ENCODE measurements at places on chromosomes 1 and 21.

GRCh38 chr1:53303726-53304515 is 23.9 kb downstream of the LRP8 start:
- DNase-seq: no peak

DNA sequence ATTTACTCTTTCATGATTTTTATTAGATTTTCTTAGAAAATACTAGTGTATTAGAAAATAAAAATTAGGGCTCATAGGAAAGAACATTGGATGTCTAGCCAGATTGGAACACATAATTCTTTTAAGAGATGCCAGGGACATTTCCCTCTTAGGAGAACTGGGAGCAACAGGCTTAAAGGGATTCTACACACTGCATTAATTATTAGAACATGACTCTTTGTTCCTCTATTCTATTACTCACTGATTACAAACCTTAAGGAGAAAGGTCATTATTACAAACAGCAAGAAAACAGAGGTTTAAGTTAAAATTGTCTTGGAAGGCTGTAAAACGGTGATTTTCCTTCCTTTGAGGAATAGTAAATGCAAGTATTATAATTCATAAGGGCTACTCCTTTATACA is 32.9 kb upstream of the VAV3 start:
- DNase-seq: no peak

DNA sequence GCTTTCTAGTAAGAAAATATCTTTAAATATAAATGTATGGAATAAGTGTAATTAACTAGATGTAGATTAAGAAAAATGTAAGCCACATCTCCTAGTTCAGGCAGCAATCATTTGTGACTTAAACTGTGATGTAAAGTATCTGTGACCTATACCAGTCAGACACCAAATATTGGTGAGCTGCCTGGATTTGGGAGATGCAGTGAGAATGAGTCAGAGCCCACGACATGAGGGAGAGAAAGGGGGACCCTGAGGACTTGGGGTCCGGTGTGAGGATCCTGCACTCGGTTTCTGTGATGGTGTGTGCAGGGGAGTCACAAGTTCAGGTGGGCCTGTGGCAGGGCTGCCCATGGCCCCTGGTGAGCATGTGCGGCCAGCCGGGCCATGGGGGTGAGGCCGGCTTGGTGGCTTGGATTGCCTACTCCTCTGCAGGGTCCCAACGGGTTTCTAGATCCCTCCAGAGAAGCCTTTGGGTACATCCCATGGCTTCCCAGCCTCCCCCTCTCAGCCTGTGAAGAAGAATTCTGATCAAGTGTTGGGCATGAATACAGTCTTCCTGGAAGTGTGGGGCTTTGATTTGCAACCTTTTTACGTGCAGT is 19.0 kb upstream of the ABCG1 start:
- DNase-seq: no peak

GRCh38 chr1:207810606-207811295 is 58.9 kb downstream of the CD46 start:
- DNase-seq: no peak

DNA sequence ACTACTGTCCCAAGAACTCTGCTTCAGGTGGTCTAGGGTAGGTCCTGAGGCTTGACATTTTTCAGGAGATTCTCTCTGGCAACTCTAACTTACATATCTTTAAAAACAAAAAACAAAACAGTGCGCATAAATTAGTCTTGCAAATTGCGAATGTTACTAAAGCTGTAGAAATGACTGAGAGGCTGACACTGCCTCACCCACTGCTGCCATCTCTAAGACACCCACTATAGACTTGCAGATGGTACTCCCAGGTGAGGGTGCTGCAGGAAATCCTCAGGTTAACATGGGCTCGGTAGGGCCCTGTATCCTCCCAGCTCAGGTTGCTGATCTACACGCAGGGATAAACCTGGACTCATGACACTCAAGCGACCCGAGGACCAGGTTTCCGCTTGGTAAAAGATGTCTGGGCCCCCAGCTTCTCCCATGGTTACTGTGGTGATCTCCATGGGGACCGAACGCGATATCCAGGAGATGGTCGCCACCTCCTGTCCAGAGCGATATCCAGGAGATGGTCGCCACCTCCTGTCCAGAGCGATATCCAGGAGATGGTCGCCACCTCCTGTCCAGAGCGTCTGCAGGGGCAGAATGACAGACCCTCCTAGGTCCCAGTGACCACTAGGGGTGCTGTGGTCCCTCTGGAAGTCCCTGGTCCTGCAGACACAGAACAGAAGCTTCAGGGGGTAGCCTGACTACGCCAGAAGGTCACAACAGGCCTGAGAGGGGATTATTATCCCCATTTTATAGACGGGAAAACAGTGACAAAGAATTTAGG is 16.2 kb upstream of the LY9 start:
- peak; percentile 48 for DNase-seq

GRCh38 chr1:20078171-20078651 is 8.2 kb downstream of the PLA2G5 start:
- no peak for DNase-seq

GRCh38 chr1:57860325-57860724 is 436.5 kb upstream of the DAB1 start:
- DNase-seq: no peak

GRCh38 chr1:229420765-229421164 is 13.1 kb downstream of the ACTA1 start:
- no peak for DNase-seq

DNA sequence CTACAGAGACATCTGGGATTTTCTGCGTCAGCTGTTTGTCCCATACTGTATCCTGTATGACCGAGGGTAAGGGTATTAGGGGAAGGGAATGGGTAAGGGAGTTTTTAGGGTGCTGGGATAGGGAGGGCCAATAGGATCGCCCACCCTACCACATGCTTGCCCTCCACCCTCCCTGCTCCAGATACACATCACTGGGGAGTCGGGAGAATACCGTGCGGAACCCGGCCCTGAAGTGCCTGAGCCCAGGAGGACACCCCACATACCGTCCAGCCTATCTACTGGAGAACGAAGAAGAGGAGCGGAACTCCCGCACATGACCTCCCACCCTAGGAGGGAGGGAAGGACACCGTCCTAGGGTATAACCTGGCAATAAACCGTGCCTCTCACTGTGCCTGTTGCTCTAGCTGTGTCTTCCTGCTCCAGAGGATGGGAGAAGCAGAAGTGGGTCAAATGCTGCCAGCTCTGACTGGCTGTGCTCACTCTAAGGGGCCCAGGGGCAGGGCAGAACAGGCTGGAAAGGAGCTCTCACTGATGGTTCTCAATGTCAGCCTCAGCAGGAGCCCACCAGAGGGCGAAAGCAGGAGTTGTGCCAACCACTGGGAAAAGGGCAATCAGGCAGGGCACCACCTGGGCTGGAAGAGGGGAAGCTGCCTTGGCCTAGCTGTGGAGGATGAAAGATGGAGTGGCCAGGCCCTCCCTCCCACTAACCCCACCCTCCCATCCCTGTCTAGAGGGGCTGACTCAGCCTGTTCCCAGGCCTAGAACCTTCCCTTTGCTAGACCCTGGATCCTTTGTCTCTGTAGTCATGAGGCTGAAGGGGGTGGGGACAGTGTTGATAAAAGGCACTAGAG is 440 bp upstream of the LENEP start:
- no peak for DNase-seq

- DNase-seq: no peak
These were observed 76.2 kb upstream of the TMEM51 start for GRCh38 chr1:15077384-15077783.

DNA sequence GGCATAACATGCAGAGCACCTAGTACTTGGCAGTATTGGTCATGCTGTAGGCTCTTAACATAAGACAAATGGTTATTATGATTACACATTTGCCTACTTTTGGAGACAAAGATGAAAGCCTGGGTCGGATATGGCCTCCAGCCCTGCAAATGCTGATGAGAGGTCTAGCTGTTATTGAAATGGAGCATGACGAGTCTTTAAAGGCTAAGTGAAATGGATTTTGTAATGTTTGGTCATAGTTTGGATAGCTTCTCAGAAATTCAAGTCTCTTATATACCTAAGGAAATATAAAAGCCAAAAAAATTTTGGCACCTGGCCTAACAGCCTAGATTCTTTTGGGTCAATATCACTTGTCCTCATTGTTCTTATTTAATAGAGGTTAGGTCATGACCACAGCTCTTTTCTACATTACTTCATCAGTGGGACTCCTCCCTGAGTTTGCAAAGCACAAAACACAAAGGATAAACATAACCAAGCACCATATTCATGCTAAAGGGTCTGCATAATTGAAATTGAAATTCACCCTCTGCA is 69.2 kb upstream of the WLS start:
- DNase-seq: no peak

GRCh38 chr1:92877081-92877711 is 45.4 kb downstream of the RPL5 start:
- no peak for DNase-seq

DNA sequence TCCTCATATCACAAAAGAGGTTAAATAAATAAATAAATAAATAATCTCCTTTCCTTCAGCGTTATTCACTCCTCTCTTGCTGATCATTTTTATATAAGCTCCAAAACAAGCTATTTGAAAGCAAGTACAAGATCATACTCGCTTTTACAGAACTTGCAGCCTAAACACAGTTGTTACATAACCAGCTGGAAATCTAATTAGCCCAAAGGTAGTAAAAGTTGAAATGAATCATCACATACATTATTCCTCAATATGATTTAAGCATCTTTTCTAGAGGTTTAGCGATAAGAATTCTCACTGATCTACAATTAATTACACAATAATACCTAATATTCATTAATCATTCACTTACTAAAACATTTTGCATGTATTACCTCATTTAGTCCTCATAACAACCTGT is 160.2 kb downstream of the COP1 start:
- DNase-seq: no peak

DNA sequence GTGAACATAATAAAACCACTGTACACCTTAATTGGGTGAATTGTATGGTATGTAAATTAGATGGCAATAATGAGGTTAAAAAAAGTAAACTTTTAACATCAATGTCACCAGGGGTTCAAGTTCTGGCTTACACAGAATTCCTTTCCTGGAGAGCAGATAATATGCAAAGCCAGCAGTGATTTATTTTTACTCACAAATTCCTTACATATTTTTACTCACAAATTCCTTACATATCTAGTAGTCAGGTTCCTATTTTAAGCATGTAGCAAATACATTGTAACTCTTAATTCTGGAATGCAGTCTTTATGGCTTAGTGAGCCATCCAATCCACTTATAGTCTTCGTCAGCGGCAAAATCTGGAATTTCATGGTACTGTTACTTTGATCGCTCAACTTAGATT is 1.3 kb upstream of the UBE4B start:
- no peak for DNase-seq

DNA sequence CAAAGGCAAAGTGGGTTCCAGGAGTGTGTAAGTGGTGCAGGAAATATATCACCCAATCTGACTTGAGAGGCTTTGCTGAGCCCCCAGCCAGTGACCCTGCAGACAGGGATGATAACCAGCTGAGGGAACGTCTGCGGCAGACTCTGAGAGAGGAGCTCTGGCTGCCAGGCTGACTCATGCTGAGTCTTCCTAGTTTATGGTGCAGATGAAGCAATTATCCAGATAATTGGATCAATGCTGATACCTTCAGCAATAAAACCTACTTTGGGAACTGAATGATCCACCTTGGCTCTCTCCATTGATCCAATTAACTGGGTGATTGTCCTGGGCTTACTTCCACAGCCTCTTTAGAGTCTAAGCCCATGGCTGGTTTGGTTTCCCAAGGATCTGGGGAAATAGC is 7.3 kb downstream of the C8B start:
- DNase-seq: no peak

DNA sequence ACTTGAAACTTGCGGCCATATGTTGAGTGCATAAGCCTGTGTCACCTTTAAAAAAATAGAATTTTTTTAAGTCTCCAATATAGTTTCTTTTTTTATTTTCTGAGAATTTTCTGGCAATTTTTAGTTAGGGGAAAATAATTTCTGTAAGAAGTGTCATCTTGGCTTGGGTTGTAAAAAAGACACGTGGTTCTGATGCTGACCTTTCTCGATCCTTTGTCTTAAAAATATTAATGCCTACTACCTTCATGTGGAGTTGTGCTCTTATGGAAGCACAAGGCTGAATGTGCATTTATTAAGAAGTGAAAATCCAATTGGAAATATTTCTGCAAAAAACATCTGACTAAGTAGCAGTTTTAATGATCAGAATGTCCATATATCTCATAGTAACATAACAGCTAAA is 3.5 kb downstream of the ELAVL4 start:
- DNase-seq: no peak

DNA sequence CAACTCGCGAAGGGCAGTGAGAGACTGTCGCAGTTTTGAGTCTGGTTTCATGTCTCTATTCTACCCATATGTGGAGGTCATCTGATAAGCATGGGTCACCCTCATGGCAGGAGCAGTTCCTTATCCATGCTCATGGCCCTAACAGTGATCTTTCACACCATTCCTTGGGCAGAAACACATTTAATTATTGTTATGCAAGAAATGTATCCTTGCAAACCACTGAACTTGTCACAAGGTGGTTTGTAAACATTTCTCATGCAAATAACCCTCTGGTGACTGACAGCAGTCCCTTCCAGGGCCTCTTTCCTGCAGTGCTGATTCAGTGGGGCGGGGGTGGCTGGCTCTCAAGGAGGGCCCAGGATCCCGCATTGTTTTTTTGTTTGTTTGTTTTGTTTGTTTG is 421.4 kb upstream of the RUNX1 start:
- DNase-seq: no peak

GRCh38 chr1:11229203-11229602 is 33.1 kb downstream of the MTOR start:
- no peak for DNase-seq

DNA sequence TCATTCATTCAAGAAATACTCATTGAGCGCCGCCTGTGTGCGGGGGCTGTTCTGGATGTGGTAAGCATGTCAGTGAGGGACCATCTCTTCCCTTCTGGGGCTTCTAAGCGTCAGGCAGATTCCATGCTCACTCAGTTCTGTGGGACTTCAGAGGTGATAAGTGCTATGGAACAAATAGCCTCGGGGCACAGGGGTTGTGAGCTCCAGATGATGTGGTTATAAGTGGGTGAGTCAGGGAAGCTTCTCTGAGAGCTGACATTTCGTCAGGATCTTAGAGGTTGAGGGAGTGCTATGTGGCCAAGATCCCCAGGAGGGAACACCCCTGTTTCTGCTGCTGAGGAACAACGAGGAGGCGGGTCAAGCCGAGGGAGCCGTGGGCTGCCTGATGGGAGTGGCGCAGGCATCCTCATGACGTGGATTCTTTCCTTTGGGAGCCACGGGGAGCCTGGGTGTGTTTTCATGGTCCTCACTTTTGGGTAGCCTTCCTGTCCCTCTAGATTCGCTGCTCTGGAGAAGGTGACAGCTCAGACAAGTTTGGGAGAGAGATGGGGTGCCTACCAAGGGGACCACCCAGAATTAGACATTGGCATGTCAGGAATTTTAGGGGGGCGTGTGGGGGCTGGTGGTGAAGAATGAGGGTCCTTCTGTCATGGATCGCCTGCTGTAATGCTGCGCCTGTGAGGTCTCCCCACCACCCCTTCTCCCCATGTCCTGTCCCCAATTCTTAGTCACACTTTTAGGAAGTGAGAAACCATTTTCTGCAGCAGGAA is 38.5 kb downstream of the HUNK start:
- DNase-seq: no peak

GRCh38 chr1:119947468-119947867 is 51.2 kb upstream of the ADAM30 start:
- DNase-seq: no peak
